Uterus (tissue), 4 donors: ENCODE measurements at places on chromosomes 2 and 18. TPM values are rescaled to one million over a fixed set of nuclear protein-coding genes. Genes with fewer than 3 reads are reported as not detected.

GRCh38 chr2:98936353-98937351 lies 627 bp upstream of the CRACDL start:
- no peak for DNase-seq

GRCh38 chr2:8677646-8678592 lies 3.9 kb upstream of the ID2 start:
- DNase-seq: peak; percentile 51

DNA sequence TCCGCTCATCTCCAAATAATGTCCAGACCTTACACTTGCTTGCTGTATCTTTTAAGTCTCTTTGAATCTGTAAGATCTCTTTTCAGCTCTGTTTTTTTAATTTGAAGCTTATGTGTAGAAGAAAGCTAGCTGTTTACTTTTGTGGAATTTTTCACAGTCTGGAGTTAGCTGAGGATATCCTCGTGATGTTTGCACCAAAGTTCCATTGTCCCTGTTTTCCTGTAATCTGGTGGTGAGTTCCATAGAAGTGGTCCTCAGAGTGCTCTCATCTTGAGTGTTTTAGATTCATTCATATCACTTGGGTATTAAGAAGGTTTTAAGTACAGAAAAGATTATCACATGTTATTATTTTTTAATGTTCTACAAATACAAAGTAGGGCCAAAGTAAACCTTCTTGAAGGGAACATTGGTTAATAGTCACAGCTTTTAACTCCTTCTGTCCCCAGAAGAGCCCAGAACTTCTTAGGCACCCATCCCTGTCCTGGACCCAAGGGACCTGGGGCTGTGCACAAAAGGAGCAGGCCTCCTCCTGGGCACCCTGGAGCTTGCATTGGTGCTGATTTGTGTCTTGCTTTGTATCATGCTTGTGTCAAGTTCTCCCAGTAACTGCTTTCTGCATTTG lies 15.0 kb downstream of the MLPH start:
- DNase-seq: no peak

DNA sequence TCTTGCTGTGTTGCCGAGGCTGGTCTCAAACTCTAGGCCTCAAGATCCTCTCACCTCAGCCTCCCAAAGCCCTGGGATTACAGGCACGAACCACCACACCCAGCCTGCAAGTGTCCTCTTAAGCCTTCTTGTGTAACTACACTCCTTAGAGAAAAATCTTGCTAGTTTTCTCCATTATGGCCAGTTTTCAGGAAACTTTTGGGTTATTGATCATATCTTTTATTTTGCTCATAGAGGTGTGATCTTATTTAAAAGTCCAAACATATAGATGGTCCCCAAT lies 2.4 kb downstream of the SOCS6 start:
- DNase-seq: no peak

DNA sequence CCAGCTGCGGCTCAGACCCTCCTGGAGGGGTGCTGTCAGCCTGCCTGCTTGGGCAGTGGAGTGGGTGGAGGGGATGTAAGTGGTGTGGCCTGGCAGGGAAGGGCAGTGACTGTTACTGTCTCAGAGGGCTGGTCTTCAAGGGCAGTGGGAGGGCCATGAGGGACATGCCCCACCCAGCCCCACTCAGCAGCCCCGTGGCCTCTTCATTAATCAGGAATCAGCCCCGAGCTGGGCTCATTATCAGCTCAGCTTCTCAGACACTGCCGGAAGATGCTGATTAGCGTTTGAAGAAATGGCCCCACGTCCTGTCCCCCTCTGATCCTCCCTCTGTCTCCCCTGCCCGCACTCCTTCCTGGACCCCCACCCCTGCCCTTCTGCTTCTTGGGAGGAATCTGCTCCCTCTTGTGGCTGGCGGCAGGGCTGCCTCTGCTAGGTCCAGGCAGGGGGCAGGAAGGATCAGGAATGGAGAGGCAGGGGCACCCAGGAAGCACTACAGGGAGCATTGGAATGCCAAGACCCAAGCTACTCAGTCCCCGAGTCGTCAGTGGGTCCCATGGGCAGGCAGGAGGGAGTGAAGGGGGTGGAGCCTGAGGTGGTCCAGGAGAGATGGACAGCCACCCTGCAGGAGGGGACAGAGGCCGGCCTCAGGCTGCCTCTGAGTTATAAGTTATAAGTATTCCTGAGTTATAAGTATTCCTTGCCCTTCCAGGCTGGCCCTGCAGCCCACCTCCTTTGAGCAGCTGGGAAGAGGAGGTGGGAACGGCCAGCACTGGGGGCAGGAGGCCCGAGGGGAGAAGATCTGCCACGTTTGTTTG lies 7.0 kb downstream of the ASIC4 start:
- peak; percentile 55 for DNase-seq

DNA sequence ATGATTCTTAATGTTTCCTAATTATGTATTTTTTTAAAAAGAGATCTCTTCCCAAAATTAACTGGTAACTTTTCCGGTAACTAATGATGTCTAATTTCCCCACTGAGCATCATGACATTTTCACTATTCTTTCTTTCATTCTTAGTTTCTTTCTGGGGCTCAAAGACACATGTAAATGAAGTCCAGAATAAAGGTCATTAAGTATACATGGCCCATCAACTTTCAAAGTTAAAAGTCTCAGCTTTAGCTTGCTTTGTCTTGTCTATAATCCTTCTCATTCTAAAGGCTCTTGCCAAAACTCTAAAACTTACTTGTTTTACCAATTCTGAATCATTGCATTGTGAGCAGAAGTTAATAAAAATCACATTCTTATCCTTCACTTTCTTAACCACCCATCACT lies 53.6 kb downstream of the ASXL2 start:
- no peak for DNase-seq

HJURP gene
- not detected for total RNA-seq

ST8SIA3 gene
- not detected for total RNA-seq

IL1RL1 gene
- total RNA-seq: 4.1 TPM

RNF25 gene
- 33.8 TPM for total RNA-seq
